ENCODE measurements at places on chromosomes 2 and 18. TPM values are rescaled to one million over a fixed set of nuclear protein-coding genes. Genes with fewer than 3 reads are reported as not detected.
A peak's percentile ranks its signal among the peaks of the same experiment; 100 is the strongest.

- H3K36me3 ChIP-seq, result no peaks in the 10 kb centered on the region
- H3K4me1 ChIP-seq, result no peaks in the 10 kb centered on the region
- H3K27me3 ChIP-seq, result no peaks in the 10 kb centered on the region
Measured at GRCh38 chr2:223554923-223555322, 47.2 kb downstream of the SCG2 start.

The ZC3H8 gene
- total RNA-seq, result 17.1 TPM

DNA sequence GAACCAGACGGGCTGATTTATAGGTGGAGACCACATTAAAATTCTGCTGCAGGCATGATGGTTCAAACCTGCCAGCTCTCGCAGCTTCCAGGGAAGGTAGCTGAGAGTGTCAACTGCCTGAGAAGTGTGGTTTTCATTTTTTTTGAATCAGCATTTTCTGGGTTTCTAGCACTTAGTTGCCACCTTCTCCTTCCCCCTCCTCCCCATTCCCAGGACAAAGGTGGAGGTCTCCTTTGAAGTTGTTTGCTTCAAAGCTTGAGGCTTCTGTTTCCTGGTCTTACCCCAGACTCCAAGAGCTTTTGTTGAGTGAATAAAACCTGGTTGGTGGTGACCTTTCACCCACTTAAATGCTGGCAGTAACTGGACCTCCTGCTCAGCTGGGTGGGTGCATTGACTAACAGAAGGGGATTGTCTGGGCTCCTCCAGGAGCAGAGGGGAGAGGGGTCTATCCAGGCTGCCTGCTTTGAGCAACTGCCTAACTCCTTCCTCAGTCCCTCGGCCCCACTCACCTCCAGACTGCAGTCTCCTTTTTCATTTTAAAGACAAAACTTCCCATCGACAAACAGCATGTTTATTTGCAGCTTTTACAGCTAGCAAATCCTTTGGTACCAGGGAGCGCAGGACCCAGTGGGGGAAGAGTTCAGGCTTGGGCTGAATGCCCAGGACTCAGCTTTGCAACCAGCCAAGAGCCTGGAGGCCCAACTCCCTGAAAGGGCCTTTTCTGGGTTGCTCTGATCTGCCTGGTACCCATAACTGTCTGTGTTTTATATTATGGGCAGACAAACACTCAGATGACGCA is 3.5 kb downstream of the RHOB start:
- H3K4me3 ChIP-seq, result no peak overlapping the region
- peaks cover 3% of the 10 kb centered on the region for H3K4me1 ChIP-seq
- H3K27ac ChIP-seq, result no peak overlapping the region
- DNase-seq, result no peak

The LYG1 gene
- 2.4 TPM for total RNA-seq

The CASP8 gene
- 127 TPM for total RNA-seq

DNA sequence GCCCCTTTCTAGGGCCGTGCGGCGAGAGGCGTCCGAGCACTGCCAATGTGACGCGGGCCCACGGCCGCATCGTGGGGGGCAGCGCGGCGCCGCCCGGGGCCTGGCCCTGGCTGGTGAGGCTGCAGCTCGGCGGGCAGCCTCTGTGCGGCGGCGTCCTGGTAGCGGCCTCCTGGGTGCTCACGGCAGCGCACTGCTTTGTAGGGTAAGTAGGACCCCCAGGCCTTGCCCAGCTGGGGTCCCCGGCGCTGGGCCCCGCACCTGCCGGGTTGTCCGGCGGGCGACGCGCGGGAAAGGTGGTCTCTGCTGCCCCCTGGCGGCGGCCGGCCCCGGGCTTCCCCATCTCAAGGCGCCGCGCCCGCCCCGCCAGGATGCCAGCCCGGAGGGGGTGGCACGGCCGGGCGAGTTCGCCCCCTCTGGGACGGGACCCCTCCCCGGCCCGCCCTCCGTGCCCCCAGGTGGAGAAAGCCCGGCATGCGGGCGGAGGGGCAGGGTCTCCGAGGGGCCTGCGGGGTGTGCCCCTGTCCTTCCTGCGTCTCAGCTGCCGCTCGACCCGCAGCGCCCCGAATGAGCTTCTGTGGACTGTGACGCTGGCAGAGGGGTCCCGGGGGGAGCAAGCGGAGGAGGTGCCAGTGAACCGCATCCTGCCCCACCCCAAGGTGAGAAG is 1.9 kb downstream of the PRSS56 start:
- H3K36me3 ChIP-seq, result no peaks in the 10 kb centered on the region
- peaks cover 4% of the 10 kb centered on the region for H3K4me1 ChIP-seq
- H3K27me3 ChIP-seq, result peaks cover 28% of the 10 kb centered on the region
- peak; percentile 86 for DNase-seq
- H3K27ac ChIP-seq, result no peak overlapping the region

The BMPR2 gene
- 12.8 TPM for total RNA-seq

The MYCN gene
- not detected for total RNA-seq

The CYP26B1 gene
- total RNA-seq, result not detected

All from activated naive CD8-positive, alpha-beta T cell treated with anti-CD3 and anti-CD28 coated beads, Interleukin-2, amount 10 ng/mL, durations not matched to agents 7 days and 5 days (primary cell).